ENCODE measurements at places on chromosomes 12 and 14. TPM values are rescaled to one million over a fixed set of nuclear protein-coding genes. Genes with fewer than 3 reads are reported as not detected.

- DNase-seq: no peak
These were observed 2.2 kb downstream of the LRFN5 start for GRCh38 chr14:41608681-41609390.

- DNase-seq: no peak
These were observed 6.2 kb downstream of the CRACR2A start for GRCh38 chr12:3746758-3747157.

DNA sequence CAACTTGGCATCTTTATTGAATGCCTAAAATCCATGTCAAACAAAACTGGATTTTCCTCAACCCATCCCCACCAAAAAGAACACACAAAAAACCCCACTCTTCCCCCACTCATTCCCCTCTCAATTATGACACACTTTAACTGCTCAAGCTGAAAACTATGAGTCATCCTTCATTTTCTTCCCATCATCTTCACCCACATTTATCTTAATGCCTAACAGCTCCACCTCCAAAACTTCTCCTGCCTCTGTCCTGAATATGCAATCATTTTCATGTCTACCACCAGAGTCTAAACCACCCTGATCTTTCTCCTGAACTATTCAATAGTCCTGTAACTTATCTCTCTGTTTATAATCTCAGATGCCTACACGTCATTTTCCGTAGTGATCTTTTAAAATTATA, 239.7 kb downstream of the BCAT1 start:
- no peak for DNase-seq

TNFAIP2 gene
- 1.5 TPM for polyA plus RNA-seq

GRCh38 chr12:113673458-113674238, 202.0 kb upstream of the LHX5 start:
- no peak for DNase-seq

DNA sequence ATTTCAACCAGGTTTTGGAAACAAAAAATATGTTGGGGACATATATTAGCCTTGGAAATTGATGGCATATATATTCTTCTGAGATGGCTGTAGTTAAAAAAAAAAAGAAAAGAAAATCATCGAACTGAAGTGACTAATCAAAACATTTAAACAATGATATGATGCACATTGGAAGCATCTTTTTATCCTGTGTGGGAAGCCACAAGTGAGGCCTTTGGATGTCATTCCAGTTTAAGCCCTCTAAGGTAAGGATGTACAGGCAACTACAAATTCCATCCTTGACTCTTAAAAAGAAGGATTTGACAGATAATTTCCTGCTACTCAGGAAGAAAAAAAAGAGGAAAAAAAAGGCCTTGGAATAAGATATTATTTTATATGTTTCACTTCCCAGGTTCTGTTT, 9.6 kb upstream of the PTPRB start:
- DNase-seq: no peak

GRCh38 chr14:67881225-67881624, 61.6 kb downstream of the RAD51B start:
- DNase-seq: no peak

ARHGAP9 gene
- 0.95 TPM for polyA plus RNA-seq
